Stimulated activated naive CD8-positive, alpha-beta T cell treated with anti-CD3 and anti-CD28 coated beads, Interleukin-15, Interleukin-2, amounts not matched to agents 100 U/mL and 50 U/mL, for 24 hours (primary cell): ENCODE measurements at places on chromosomes 2 and 18.

GRCh38 chr2:222424729-222425671 lies 657 bp downstream of the SGPP2 start:
- peak; percentile 26 for DNase-seq

DNA sequence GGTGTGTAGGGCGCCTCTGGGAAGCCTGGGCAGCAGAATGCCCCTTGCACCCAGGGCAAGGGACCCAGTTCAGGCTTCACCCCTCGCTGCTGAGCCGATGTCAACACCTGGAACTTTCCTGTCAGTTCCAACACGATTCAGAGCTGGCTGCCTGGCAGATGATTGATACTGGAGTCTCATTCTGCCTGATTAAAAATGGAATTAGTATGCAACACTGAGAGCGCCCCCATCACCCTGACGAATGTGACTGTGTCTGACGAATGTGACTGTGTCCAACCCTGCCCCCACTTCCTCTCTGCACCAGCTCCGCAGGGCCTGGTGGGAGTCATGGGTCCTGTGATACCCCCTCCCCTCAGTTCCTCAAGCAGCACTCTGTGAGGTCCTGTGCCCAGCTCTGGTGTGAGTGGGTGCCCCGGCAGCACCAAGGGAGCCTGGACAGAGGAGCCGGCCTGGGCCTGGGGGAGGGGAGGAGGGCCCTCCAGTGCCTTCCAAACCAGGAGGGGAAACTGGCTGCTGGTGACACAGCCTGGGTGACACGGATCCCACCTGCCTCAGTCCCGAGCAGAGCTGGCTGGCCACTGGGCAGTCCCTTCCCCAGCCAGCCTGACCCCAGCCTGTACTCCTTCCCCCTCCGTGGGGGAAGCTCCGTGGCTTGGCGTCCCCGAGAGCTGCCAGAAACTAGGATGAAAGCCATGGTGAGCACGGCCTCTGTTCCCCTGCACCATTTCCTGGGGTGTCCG lies 41.4 kb upstream of the ALPP start:
- peak; percentile 0 for DNase-seq

DNA sequence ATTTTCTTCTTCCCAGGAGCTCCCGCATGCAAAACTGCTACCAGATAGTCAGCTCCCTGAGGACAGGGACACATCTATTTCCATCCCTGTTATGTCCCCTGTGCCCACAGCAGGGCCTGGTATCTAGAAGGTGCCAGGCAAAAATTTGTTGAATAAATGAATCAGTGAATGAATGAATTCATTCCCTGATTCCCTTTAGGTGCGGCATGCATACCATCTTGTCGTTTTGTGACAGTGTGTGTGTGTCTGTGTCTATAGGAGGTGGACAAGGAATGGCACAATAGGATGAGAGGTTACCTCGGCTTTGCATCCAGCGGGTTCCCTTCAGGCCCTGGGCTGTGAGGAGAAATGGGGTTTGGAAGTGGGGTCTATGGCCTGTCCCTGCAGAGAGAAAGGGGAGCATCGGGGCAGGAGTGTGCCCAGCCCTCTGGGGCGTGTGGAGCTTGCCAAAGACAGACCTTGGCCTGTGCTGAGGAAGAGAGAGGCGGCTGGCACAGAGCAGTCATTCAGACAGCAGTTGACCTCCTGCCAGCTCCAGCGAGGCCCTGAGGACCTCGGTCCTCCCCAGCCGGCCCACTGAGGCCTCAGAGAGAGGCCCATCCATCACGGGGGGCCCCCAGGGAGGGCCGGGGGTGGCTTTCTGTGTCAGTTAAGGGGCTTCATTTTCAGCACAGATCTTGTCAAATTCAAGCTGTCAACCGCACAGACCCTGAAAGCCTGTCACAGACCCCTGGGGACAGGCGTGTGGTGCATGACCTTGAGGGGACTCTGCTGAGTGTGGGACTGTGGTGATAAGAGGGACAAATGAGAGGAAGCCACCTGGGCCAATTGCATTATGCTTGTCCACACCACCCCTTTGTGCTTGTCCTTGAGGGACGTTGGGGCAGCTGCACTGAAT lies 125.9 kb upstream of the CXCR4 start:
- DNase-seq = no peak

DNA sequence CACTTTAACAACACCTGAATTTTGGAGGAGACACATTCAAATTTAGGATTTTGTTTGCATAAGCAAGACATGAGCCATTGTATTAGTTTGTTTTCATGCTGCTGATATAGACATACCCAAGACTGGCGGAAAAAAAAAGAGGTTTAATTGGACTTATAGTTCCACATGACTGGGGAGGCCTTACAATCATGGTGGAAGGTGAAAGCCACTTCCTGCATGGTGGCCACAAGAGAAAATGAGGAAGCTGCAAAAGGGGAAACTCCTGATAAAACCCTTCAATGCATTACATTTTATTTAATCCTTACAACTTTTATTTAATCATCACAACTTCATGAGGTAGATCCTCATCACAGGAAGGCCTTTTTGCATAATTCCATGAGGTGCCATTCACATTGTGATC lies 242.0 kb upstream of the STON1 start:
- no peak for DNase-seq

GRCh38 chr18:36821681-36822080 lies 7.1 kb downstream of the TPGS2 start:
- DNase-seq = no peak

- no peak for DNase-seq
Observed at GRCh38 chr18:70146174-70146573, 59.3 kb downstream of the RTTN start.

DNA sequence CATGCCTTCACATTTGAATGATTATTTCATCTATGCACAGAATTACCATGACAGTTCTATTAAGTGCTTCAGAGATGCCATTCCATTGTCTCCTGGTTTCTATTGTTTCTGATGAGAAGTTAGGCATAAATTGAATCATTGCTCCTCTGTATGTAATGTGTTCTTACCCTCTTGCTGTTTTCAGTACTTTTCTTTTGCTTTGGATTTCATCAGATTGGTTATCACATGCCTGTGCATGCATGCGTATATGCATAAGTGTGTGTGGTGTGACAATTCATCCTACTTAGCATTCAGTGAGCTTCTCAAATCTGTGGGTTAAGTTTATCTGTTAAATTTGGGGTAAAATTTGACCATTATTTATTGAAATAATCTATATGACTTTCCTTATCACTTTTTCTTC lies 263.3 kb upstream of the RND3 start:
- DNase-seq = no peak

DNA sequence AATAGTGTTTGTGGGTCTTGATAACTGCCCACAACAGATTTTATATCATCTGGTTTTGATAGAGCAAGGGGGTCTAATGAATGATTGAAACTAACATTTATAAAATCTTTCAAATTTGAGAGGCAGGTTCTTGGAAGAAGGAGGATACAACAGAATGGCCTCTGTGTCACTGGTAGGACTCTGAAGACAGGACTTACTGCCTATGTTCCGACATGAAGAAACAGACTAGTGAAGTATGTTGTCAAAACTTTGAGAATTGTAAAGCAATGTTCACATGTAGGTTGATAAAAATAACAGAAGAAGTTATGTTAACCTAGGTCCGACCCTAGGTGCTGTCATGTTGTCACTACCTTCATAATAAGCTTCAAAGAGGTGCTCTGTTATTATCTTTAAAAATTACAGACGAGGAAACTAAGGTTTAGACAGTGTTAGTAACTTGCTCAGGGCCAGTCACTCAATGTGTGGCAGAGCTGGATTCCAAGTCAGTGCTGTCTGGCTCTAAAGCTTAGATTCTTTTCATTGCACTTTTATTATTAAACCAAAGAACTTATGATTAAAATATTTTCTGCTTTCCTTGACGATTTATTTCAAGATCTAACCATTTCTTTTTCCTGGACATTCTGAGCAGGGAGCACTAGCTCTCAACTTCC lies 146.2 kb downstream of the RPIA start:
- DNase-seq = no peak

- no peak for DNase-seq
Observed at GRCh38 chr2:88049622-88050021, 6.0 kb downstream of the KRCC1 start.

DNA sequence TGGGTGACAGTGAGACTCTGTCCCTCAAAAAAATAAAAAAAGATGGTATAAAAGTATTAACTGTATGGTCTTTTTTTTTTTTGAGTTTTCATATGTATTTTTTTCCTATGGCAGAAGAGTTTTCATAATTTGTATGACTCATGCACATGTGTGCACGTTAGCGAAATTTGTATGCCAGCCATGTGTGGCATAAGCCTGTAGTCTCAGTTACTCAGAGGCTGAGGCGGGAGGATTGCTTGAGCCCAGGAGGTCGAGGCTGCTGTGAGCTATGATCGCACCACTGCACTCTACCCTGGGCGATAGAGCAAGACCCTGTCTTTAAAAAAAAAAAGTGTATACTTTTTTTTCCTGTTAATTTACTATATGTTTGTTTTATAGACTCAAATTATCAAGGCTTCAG lies 160.8 kb downstream of the TGIF1 start:
- DNase-seq = no peak

- peak; percentile 42 for DNase-seq
Observed at GRCh38 chr2:64212801-64213321, 68.6 kb upstream of the PELI1 start.

DNA sequence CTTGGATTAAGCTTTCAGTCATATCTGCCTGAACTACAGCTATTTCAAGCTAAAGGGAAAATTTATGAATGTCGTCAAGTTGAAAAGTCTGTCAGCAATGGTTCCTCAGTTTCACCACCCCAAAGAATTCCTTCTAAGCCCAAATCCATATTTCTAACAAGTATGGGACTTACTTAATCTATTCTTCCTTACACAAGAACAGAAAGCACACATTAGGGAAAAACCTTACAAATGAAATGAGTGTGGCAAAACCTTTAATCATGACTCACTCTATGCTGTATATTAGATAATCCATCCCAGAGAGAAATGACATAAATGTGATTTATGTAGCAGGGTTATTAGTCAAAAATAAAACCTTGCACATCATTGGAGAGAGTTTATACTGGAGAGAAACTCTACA lies 78.9 kb downstream of the RAB31 start:
- DNase-seq = no peak

- no peak for DNase-seq
Observed at GRCh38 chr18:4631239-4631638, 176.1 kb upstream of the DLGAP1 start.

GRCh38 chr18:3177902-3178687 lies 41.7 kb downstream of the MYOM1 start:
- DNase-seq = peak; percentile 40

DNA sequence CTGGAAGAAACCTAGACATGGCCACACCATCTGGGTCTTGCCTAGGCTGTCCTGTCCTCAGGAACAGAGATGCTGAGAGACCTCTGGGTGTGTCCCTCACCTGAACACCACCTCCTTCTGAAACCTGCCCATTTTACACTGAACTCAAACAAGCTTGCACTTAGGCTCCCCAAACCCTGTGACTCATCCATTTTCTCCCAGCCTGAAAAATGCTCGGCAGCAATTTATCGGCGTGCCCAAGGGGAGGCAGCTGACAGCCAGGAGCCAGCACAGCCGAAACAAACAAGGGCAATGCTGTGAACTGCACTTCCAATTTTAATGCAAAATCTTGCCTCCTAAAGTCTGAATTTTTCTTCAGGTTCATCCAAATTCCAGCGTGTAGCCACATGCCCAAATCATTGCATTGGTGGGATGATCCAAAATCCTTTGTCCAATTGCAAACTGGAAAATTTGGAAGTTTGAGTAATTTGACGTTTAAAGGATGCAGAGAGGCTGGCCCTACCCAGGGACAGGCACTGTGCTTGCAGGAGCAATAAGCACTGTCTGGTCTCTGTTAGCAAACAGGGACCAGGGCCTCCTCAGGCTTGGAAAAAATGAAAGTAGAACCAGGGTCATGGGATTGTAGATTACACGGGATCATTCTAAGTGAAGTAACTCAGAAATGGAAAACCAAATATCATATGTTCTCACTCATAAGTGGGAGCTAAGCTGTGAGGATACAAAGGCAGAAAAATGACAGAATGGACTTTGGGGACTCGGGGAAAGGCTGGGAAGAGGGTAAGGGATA lies 67.7 kb downstream of the GALNT14 start:
- DNase-seq = no peak

- no peak for DNase-seq
Observed at GRCh38 chr2:231277962-231278361, 79.5 kb downstream of the ARMC9 start.

DNA sequence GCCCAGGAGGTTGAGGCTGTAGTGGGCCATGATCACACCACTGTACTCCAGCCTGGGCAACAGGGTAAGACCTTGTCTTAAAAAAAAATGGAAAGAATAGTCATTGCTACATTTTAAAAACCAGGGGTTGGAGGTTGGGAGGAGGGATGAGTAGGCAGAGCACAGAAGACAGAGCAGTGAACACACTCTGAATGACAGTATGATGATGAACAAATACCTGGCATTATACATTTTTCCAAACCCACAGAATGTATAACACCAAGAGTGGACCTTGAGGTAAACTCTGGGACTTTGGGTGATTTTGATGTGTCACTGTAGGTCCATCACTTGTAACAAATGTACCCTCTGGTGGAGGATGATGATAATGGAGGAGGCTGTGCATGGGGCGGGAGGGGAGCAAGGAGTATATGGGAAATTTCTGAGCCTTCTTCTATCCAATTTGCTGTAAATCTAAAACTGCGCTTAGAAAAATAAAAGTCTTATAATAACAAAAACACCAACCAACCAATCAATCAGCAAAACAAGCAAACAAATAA lies 111.4 kb upstream of the PGAP1 start:
- DNase-seq = no peak

DNA sequence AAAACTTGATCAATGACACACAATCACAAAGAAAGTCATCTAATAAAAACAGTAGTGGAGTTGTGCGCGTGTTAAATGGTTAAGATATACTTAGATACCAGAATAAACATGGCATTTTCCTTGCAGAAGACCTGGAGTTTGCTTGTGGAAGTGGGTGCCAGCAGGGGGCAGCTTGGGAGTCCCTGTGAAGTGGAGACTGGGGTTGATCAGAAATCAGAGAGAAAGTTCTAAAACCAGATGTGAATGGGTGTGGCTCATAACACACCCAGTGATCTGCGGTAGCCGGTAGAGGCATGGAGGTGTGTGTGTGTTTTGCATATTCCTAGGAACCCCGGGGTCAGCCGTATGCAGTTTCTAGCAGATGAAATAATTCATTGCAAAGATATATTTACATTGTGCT lies 300.1 kb upstream of the TRIB2 start:
- DNase-seq = peak; percentile 42

GRCh38 chr18:21656402-21656801 lies 44.3 kb downstream of the SNRPD1 start:
- no peak for DNase-seq

GRCh38 chr2:177187631-177188312 lies 24.8 kb upstream of the HNRNPA3 start:
- DNase-seq = no peak

DNA sequence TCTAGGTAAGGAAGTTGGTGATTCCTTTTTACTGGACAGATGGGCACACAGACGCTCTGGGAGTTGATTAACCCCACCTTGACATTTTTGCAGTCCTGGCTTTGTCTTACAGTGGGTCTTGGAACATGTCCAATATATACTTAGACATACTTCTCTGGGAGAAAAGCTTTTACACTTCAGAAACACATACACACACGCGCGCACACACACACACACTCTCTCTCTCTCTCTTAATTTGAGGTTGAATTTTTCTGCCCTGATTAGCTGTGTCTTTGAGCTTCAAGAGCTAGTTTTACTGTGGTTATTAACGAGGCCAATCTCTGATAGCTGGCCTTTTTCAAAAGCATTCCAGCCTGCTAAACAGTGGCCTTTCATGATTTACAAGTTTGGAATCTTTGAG lies 215.0 kb downstream of the MYCN start:
- DNase-seq = no peak

- DNase-seq = no peak
Observed at GRCh38 chr18:75163736-75164135, 45.2 kb downstream of the PTGR3 start.
